ENCODE measurements at places on chromosomes 6 and 20.

- DNase-seq, result no peak
Observed at GRCh38 chr6:158894193-158894592, 75.0 kb upstream of the EZR start.

- DNase-seq, result no peak
Observed at GRCh38 chr6:153942361-153942760, 96.7 kb upstream of the OPRM1 start.

DNA sequence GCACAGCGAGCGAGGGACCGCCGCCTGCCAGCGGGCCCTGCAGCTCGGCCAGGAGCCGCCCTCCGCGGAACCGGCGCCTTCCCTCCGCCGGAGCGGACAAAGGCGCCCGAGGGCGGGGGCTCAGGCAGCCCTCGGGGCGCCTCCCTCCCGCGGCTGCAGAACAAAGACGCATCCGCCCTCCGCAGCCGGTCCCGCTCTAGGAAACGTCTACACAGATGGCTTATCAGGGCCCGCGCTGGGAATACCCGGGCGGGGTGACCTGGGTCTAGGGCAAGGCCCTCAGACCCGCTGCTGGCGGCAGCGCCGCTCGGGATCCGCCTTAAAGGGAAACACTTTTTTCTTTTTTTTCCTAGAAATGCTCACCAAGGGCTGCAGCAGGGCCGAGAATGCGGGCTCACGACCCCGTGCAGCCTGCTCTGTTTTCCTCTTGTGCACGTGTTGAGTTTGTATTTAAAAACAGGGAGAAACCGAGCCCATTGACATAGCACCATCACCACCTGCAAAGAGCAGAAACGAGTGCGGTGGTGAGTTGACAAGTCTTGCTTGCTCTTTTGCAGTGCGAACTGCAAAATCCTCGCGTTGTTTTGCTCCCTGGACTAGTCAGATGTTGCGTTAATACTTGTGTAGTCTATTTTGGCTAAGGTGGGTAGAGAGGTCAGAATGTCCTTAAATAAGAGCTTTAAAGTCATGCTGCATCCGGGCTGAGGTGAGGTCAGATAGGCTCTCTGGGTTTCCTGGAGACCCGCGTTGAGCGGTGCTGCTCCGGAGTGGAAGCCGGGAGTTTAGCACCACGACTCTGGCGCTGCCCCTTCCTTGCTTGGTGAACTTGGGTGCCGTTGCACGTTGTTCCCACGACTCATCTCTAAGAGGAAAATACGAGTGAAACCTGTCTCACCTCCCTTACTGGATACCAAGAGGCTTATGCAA, 1.1 kb upstream of the RPS6KA2 start:
- DNase-seq, result peak; percentile 87

GRCh38 chr20:5881703-5882102, 68.6 kb downstream of the TRMT6 start:
- no peak for DNase-seq

- no peak for DNase-seq
Observed at GRCh38 chr6:27288136-27289044, 23.7 kb downstream of the POM121L2 start.

DNA sequence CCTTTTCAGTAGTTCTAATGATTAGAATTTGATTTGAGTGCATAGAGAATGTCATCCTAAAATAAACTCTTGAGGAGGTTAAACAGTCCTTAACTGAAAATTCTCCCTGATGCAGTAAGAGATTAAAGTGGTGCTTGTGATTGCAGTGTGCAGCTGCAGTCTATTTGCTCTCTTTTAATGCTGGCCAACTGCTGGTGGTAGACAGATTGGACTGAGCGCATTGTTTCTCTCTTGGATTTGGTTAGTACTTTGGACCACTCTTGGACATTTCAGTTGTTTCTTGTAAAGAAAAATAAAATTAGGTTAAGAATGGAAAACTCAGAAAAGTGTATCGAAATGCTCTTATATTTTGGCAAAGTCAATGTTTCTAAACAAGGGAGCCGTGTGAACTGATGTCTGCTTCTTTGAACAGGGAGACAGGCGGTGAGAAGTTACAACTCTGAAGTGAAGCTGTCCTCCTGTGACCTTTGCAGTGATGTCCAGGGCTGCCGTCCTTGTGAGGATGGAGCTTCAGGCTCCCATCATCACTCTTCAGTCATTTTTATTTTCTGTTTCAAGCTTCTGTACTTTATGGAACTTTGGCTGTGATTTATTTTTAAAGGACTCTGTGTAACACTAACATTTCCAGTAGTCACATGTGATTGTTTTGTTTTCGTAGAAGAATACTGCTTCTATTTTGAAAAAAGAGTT, 127.2 kb downstream of the CD109 start:
- no peak for DNase-seq

GRCh38 chr20:7087803-7088202, 320.3 kb downstream of the BMP2 start:
- DNase-seq, result no peak

GRCh38 chr6:144379356-144379755, 94.2 kb downstream of the UTRN start:
- no peak for DNase-seq

DNA sequence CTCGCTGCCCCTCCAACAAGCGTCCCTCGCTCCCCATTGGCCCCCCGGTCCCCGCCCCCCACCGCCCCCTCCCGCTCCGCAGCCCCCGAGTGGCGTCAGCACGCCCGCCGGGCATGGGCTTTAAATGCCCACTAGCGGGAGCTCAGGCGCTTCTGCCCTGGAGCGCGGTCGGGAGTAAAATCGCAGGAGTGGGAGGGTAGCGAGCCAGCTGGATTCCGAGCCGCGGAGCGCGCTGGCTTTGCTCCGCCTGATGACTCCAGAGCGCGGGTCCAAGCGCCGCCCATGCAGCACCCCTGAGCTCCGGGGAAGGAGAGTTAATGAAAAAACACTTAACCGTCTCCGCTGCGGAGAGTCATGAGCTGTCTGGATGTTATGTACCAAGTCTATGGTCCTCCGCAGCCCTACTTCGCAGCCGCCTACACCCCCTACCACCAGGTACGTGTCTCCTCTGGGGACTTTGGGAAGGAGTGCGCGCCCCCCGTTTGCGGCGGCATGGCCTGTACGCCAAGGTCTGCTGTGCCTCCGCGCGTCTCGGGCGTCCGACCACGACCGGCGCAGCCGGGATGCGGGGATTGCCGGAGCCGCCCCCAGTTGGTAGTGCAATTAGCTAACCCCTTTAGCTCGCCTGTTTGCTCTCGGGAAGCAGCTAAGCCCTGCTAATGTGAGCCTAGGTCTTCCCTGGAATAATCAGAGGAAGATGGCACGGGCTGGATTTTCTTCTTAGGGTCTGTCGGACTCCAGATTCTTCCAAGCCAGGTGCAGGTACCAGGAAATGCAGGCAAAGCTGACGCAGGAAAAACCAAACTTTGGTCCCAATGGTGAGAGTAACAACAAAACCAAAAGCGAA, at the start of gene VGLL2:
TSS of gene VGLL2 (plus strand) at position 149 of the 847 bp plus-strand sequence. CDS start at position 355, 206 bp downstream.
- peak; percentile 49 for DNase-seq

GRCh38 chr6:29005183-29005885, at the start of gene ZNF311:
Gene ZNF311, minus strand, starts transcription at chr6:29005315. Its CDS starts 1,361 bp downstream, at chr6:29003954.
- peak; percentile 71 for DNase-seq

GRCh38 chr6:158978757-158979156, 21.2 kb downstream of the RSPH3 start:
- DNase-seq, result no peak

- no peak for DNase-seq
Observed at GRCh38 chr20:17966432-17967310, 1.9 kb downstream of the SNX5 start.

- DNase-seq, result peak; percentile 14
Observed at GRCh38 chr20:63320041-63320511, 27.1 kb downstream of the COL20A1 start.

DNA sequence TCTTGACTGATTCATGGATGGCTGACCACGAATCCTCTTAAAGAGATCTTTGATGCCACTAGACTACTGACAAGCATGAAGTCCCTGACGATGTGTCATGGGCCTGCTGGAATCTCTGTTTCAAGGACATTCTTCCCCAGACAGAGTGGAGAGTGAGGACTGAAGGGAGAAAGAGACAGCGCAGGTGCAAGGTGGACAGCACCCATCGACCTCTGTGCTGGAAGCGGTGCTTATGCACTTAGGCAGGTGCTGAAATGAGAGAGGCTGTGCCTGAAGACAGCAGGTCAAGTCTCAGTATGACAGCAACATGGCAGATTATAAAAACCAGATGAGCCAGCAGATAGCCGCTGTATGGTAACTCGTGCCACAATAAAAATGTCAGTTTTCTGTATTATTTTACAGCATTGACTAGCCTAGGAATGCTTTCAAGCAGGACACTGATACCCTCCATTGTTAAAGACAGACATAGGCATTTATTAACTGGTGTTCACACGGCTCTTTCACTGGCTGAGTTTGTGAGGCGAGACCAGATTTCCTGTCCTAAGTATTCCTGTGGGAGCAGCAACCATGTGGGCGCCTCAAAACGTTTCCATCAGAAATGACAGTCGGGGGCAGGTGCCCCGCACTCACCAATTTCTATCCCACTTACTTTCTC, 47.5 kb downstream of the FOXC1 start:
- no peak for DNase-seq

DNA sequence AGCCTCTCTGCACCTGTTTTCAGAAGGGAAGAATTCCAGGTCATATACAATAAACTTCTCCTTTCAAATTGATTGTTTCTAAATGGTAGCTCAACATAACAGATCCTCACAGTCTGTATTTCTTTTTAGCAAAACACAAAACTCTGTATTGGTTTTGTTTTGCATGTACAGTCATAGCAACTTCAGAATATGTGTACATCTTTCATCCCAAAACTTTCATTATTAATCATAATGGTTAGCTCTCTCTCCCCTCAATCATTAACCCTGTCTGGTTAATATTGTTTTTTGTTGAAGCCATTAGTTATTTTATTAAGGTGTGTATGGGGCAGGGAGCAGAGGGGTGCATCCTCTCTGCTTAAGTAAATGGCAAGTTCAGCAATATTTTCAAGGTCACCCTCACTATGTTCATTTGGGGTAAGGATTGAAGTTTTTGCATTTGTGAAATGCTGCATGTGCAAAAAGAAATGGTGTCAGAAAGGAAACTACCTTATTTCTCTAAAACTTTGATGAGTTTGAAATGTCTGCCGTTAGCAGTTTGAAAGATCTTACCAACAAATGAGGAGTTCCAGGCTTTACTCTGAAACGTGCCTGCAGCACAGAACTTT, 136.8 kb upstream of the BTBD3 start:
- DNase-seq, result no peak

GRCh38 chr6:116111552-116112528, 11.2 kb downstream of the NT5DC1 start:
- no peak for DNase-seq

DNA sequence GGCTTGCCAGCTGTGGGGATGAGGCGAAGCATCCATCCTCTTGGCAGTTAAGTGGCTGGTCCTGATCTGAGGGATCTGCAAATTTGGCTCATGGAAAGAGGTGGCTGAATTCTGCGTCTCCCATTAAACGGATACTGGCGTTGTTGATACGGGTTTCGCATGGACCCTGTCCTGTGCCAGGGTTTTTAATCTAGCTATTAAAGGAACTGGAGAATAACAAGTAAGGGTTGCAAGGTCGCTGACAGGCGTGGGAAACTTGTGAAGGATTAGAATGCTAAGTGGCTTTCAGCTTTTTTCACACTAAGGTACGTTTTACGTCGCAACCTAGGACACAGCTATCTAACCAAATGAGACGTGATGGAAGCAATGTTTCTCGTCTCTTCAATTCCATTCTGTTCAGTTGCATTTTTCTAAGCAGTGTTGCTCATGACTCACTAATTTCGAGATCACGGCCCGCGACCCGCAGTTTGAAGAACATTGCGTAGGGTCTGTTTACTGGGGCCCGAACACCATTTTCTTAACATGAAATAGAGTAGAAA, 852 bp downstream of the GMNN start:
- no peak for DNase-seq

DNA sequence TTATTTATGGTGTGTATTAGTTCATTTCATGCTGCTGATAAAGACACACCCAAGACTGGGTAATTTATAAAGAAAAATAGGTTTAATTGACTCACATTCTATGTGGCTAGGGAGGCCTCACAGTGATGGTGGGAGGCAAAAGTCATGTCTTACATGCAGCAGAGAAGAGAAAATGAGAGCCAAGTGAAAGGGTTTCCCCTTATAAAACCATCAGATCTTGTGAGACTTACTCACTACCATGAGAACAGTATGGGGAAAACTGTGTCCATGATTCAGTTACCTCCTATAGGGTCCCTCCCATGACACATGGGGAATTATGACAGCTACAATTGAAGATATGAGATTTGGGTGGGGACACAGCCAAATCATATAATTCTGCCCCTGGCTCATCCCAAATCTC, 150.0 kb upstream of the AHI1 start:
- DNase-seq, result no peak

DNA sequence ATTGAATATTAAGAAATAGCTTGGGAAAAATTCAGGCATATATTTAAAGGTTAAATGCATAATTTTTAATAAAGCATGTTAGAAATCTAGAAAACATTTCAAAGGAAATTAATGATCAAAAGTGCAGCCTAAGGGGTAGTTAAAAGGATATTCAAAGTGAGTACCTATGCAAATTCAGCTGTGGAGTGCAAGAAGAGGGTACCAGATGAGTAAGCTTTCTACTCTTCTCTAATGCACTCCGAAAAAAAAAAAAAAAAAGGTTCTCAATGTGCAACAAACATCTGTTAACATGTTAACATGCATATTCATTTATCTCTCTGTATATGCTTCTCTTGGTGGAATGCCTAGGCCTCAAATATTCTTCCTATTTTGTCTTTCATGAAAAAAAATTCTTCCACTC, 32.0 kb upstream of the KATNA1 start:
- no peak for DNase-seq

DNA sequence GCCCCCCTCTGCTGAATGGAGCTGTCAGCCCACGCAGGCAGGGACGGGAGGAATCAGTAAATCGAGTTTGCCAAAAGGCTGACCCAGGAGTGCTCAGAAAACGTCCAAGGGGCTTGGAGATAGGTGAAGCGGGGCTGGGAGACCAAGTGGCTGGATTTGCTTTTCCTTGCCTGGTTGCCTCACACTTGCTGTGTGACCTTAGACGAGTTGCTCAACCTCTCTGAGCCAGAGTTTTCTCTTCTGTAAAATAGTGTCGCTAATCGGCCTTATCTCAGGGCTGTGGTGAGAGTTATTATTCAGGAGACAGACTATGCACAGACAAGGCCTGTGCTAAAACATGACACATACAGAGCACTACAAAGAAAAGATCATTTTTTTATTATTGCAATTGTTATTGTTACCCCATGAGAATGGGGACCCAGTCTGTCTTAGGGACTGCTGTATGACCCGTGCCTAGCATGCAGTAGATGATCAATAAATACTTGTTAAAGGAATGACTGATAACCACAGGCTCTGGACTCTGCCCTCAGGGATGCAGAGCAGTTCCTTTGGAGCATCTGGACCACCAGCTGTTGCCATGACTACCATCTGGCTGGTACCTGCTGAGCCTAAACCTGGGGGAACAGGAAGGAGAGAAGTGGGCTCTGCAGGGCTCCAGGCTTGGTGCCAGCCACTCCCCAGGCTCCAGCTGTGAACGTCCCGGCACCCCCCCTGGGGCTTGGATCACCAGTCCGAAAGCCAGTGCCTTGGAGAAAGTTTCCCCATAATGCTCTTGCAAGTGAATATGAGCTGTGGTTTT, 901 bp downstream of the KCNK15 start:
- no peak for DNase-seq

- no peak for DNase-seq
Observed at GRCh38 chr6:119479860-119480655, 130.5 kb upstream of the MAN1A1 start.

Measured in left cardiac atrium (tissue), 4 donors.